HFFc6 (cell line): ENCODE measurements at places on chromosomes 3 and 15. TPM values are rescaled to one million over a fixed set of nuclear protein-coding genes. Genes with fewer than 3 reads are reported as not detected.

- no peaks in the 10 kb centered on the region for H3K4me1 ChIP-seq
- no peak overlapping the region for H3K27ac ChIP-seq
- H3K4me3 ChIP-seq: no peak overlapping the region
- peaks cover 26% of the 10 kb centered on the region for H3K27me3 ChIP-seq
Observed at GRCh38 chr3:72060447-72061034, 275.6 kb upstream of the PROK2 start.

DNA sequence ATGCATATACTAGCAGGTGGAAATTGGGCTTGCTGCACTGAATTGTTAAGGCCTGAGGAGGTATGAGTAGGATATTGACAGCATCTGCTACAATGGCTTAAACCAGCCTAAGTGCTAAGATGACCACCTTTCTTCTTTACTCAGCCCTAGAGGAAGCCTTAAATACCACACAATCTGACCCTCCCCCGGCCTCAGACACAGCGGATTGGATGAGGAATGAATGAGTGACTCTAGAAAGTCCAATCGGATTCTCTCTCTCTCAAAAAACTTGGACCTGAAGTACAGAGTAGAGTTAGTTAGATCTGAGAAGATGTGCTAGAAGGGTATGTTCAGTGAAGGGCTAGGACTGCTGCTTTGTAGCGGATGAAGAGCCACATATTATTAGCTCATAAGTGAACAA, 39.9 kb upstream of the C3orf49 start:
- H3K36me3 ChIP-seq: no peaks in the 10 kb centered on the region
- no peak overlapping the region for H3K4me3 ChIP-seq
- no peak overlapping the region for H3K27ac ChIP-seq
- no peaks in the 10 kb centered on the region for H3K4me1 ChIP-seq
- H3K27me3 ChIP-seq: peaks cover 7% of the 10 kb centered on the region

The GAP43 gene
- total RNA-seq: 0.12 TPM in 1 of 3 replicates, not detected in the others

DNA sequence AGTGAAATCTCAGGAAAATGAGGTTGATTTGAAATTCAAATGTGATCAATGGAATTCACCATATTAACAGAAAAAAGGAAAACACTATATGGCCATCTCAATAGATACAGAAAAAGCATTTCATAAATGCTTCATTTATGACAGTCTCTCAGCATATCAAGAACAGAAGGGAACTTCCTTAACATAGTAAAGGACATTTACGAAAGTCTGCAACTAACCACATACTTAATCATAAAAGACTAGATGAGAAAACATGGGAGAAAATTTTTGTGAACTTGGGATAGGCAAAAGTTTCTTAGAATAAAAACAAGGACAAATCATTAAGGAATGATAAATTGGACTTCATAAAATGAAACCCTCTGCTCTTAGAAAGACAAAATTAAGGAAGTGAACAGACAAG, 24.7 kb upstream of the TIPARP start:
- H3K27me3 ChIP-seq: no peaks in the 10 kb centered on the region
- H3K4me1 ChIP-seq: peaks cover 12% of the 10 kb centered on the region

The DUOX2 gene
- not detected in 3 replicates for total RNA-seq

GRCh38 chr15:76134537-76134936, 74.8 kb downstream of the TMEM266 start:
- no peaks in the 10 kb centered on the region for H3K36me3 ChIP-seq
- H3K27me3 ChIP-seq: peaks cover 23% of the 10 kb centered on the region
- no peak overlapping the region for H3K27ac ChIP-seq
- no peaks in the 10 kb centered on the region for H3K4me1 ChIP-seq
- no peak overlapping the region for H3K4me3 ChIP-seq

GRCh38 chr15:52113235-52113634, 660 bp upstream of the BCL2L10 start:
- no peaks in the 10 kb centered on the region for H3K36me3 ChIP-seq
- H3K27me3 ChIP-seq: peaks cover 12% of the 10 kb centered on the region; the same call in 1 of the 2 replicates
- DNase-seq: no peak
- peaks cover 20% of the 10 kb centered on the region for H3K4me1 ChIP-seq
- H3K4me3 ChIP-seq: no peak overlapping the region; the same call in 1 of the 2 replicates

DNA sequence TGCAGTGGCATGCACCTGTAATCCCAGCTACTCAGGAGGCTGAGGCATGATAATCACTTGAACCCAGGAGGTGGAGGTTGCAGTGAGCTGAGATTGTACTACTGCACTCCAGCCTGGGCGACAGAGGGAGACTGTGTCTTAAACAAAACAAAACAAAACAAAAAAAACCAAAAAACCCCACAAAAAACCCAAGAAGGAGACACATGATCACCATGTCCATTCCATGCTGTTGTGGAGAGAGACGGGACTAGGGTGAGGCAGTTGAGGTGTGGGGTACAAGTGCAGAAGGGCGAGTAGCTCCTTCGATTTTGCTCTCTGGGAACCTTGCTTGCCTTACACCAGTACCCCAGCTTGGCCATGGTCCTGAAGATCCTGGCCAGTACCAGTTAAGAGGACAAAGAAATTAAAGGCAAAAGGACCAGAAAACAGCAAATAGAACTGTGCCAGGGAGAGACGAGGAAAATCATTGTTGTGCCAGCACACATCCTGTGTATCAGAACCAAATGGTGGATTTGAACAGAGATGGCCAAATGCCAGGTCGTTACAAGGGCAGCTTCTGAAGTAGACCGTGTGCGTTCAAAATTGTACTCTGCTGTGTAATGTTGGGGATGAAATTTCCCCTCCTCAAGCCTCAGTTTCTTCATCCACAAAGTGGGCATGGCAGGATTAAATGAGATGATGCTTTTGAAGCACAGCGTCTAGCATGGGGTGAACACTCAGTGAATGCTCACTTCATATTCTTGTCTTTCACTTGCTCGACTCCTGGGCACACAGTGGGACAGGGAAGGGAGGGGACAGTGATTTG, 42.9 kb upstream of the CTSH start:
- H3K4me3 ChIP-seq: no peak overlapping the region
- peak overlapping the region; percentile 95 for H3K27ac ChIP-seq
- H3K27me3 ChIP-seq: peaks cover 5% of the 10 kb centered on the region; the same call in 1 of the 2 replicates
- H3K36me3 ChIP-seq: no peaks in the 10 kb centered on the region
- DNase-seq: no peak

The SLCO2A1 gene
- total RNA-seq: 0.18 TPM in 1 of 2 replicates, not detected in the other

DNA sequence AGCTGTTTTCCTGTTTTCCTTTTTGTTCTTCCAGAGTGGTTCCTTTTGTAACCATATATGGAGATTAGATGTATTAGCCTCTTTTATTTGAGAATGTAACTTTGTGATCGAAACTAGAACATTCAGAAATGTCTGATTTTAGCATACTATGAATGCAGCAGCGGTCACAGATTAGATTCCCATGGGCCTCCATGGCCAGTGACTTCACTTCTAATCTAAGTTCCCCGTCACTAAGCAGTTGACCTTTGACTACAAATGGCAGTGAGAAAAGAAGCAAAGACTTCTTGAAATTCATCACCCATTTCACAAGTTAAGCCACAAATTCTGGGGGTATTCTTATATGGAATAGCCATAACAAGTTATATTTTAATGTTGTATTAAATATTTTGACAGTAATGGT, 114.6 kb upstream of the FLNB start:
- H3K27ac ChIP-seq: no peak overlapping the region
- H3K36me3 ChIP-seq: peaks cover 15% of the 10 kb centered on the region; the same call in 1 of the 2 replicates
- H3K4me3 ChIP-seq: no peak overlapping the region
- H3K4me1 ChIP-seq: peaks cover 5% of the 10 kb centered on the region; the same call in 1 of the 2 replicates
- H3K27me3 ChIP-seq: no peaks in the 10 kb centered on the region
- DNase-seq: no peak

DNA sequence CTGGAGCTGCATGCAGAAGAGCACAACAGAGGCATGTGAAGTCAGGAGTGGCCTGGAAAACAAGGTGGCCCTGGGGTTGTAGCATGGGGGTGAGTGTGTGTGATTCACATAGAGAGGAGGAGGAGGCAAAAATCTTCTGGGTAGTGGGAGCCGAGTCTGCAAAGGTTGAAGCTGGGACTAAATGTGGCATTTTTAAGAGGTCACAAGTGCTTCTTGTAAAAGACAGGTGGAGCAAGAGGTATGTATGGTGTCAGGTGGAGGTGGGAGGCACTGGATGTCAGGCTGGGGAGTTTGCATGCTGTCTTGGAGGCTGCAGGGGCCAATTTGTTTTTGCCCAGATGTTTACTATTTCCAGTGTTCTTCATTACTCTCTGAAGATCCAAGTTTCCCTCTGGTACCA, 42.4 kb downstream of the C3orf20 start:
- no peak for DNase-seq
- no peaks in the 10 kb centered on the region for H3K36me3 ChIP-seq
- H3K4me1 ChIP-seq: peaks cover 14% of the 10 kb centered on the region
- H3K4me3 ChIP-seq: no peak overlapping the region

The NCK1 gene
- total RNA-seq: 39.6 to 47.4 TPM (median 41.3 TPM) in 3 replicates

The VIPR1 gene
- not detected in 3 replicates for total RNA-seq

DNA sequence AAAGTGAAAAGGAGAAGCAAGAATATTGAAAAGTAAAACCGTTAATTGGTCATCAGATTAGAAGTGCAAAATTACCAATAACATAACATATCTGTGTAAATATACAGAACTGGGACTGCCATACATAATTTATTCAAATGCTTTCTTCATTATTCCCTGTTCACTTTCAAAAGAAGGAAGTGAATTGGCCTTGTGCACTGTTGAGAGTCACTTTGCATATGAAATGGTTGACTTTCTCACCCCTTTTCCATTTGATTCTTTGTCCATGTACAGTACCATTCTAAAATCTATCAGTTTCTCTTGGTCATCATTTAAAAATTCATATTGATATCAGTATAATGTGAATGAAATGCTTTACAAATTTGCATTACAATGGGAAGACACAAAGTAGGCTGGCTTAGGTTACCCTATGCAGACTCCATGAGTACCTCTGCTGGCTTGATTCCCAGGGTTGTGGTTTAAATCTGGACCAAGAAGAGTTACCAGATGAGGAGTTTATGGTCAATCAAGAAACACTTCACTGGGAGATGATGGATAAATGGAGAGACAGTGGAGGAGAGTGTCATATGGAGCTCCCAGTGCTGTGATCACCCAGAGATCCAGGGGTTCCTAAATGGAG, 210.9 kb upstream of the TOPAZ1 start:
- H3K27me3 ChIP-seq: no peaks in the 10 kb centered on the region; the same call in 1 of the 2 replicates
- H3K36me3 ChIP-seq: no peaks in the 10 kb centered on the region; the same call in 1 of the 2 replicates
- no peak for DNase-seq
- no peak overlapping the region for H3K27ac ChIP-seq

DNA sequence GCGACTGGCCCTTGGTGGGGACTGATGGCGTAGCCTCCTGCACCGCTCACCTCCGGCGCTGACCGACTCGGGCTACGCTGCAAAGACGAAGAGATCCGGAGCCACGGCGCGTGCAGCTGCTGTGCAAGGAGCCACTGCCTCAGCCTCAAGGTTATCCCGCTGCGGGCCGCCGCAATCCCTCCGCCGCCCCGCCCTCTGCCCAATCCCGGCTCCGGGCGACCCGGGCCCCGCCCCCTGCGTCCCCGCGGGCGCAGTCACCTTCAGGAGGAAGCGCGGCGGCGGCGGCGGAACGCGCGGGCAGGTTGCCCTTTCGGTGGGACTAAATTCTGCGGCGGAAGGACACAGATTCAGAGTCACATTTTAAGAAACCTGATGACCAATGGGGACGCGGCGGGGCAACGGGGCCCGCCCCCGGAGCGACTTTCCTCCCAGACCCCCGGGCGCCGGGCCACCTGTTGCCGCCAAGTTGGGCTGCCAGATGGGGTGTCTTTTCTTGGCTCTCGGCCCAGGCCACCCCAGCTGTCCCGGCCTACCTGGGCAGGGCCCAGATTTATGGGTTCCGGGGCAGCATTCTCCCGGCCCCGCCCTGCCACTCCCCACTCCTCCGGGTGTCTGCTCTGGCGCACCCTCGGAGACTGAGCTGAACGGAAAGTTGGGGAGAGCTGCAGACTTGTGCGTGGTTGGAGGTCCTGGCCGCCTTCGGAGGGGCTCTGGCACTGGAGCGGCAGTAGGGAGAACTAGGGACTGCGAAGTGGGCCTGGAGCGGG, at the start of gene PKM:
Gene PKM (minus strand): TSS at position 125 of the 767 bp plus-strand sequence. CDS start 12,093 bp downstream, outside the sequence.
- H3K4me1 ChIP-seq: peaks cover 58% of the 10 kb centered on the region
- peaks cover 23% of the 10 kb centered on the region for H3K36me3 ChIP-seq
- peak; percentile 99 for DNase-seq
- peaks cover 9% of the 10 kb centered on the region for H3K27me3 ChIP-seq

- peak overlapping the region; percentile 31 for H3K4me3 ChIP-seq
- DNase-seq: no peak
- no peak overlapping the region for H3K27ac ChIP-seq
- peaks cover 30% of the 10 kb centered on the region for H3K4me1 ChIP-seq
Observed at GRCh38 chr3:50673931-50674330, 796 bp upstream of the DOCK3 start.

DNA sequence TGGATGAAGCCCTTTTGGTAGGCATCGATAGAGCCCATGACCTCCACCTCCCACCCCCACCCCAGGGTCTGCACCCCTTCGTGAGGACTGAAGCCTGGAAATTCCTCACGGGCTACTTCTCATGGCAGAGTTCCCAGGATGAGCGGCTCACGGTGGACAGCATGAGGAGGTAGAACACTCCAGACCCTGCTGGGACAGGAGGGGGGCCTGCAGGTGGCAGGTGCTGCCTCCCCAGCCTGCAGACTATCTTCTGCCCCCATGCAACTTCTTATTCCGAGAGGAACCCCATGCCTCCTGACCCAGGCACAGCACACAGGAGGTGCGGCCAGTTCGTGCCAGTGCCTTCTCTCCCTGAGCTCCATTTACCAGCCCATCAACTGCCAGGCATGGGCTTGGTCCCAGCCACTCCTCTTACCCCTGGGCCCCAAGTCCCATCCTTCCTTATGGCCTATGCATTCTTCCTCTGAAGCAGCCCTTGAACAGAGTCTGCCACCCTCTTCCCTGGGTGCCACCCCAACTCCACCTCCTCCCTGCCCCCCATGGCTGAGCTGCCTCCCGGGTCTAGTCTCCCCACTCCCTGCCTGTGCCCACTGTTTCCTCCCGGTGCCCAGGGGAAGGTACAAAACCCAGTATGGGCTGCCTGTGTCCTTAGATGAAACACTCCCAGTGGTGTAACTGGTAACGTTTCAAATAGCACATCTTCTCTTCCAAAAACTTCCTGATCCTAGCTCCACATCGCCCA, 8.4 kb downstream of the TBC1D21 start:
- no peaks in the 10 kb centered on the region for H3K36me3 ChIP-seq
- no peak overlapping the region for H3K4me3 ChIP-seq
- H3K27ac ChIP-seq: no peak overlapping the region
- H3K4me1 ChIP-seq: no peaks in the 10 kb centered on the region
- DNase-seq: no peak
- H3K27me3 ChIP-seq: peaks cover 36% of the 10 kb centered on the region

The MASP1 gene
- total RNA-seq: 29.9 to 111 TPM (median 37.1 TPM) in 3 replicates

DNA sequence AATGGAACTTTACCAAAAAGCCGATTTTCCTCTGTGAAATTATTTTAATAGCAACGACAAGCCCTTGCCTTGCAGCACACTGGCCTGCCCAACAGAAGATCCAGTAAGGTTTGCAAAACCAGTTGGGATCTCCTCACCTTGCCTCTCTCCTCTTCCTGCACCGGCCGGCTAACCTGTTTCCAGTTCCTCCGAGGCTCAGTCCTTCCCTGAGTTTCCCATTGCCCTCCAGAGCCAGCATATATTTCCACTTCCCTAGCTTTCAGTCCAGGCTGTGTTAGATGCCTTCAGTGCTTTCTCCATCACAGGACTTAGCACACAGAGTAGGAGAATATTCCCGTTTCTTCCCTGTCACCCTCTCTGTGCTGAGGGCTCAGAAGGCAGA, 60.3 kb downstream of the NOX5 start:
- peaks cover 5% of the 10 kb centered on the region for H3K27me3 ChIP-seq
- H3K36me3 ChIP-seq: 0 out of 2 replicates have a peak, but pooled peaks cover 4% of the 10 kb centered on the region
- peak overlapping the region; percentile 86 for H3K4me3 ChIP-seq
- no peak for DNase-seq
- peaks cover 18% of the 10 kb centered on the region for H3K4me1 ChIP-seq
- peak overlapping the region; percentile 41 for H3K27ac ChIP-seq

The CSTA gene
- total RNA-seq: 0.29 TPM in 2 of 3 replicates, not detected in the other

The PIK3CA gene
- total RNA-seq: 18.9 to 21.2 TPM (median 19.3 TPM) in 3 replicates

- H3K27me3 ChIP-seq: no peaks in the 10 kb centered on the region
- DNase-seq: no peak
- H3K4me1 ChIP-seq: no peaks in the 10 kb centered on the region
- H3K4me3 ChIP-seq: no peak overlapping the region
Observed at GRCh38 chr3:85297291-85297690, 338.5 kb downstream of the CADM2 start.
